Activated T-cell treated with anti-CD3 and anti-CD28 coated beads for 4 hours (primary cell): ENCODE measurements at places on chromosomes 12 and 14.

- DNase-seq: no peak
Observed at GRCh38 chr12:44848703-44849085, 27.4 kb downstream of the NELL2 start.

- DNase-seq: no peak
Observed at GRCh38 chr12:42744539-42745182, 155.1 kb upstream of the PRICKLE1 start.

- DNase-seq: no peak
Observed at GRCh38 chr12:75349946-75350345, 15.5 kb downstream of the GLIPR1L1 start.

DNA sequence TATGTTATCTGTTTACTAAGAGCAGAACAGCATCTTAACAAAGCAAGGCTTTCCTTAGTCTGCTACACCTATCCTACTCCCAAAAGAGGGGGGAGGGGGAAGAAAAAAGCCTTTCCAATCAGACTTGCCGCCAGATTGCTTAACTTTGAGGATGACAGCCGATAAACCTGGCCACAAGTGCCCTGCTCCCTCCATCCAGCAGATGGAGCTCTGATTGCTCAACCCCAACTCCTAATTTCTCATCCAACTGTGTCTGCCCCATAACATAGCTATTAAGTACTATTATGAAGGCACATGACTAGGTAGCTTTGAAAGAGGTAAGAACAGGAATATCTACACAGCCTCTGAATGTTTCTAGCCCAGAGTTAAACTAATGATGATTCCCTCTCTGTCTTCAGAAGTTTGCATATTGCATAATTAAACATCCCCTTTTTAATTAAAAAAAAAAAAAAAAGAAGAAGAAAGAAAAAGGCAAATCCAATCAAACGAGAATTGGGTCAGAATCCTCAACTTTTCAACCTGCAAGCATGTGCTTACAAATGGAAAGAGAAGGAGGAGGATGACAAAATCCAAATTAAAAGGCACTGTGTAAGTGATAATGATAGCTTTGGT, 247.4 kb downstream of the GALC start:
- DNase-seq: no peak

- DNase-seq: no peak
Observed at GRCh38 chr12:94929780-94930179, 73.7 kb downstream of the NDUFA12 start.

- no peak for DNase-seq
Observed at GRCh38 chr12:40464121-40464520, 228.1 kb upstream of the CNTN1 start.

DNA sequence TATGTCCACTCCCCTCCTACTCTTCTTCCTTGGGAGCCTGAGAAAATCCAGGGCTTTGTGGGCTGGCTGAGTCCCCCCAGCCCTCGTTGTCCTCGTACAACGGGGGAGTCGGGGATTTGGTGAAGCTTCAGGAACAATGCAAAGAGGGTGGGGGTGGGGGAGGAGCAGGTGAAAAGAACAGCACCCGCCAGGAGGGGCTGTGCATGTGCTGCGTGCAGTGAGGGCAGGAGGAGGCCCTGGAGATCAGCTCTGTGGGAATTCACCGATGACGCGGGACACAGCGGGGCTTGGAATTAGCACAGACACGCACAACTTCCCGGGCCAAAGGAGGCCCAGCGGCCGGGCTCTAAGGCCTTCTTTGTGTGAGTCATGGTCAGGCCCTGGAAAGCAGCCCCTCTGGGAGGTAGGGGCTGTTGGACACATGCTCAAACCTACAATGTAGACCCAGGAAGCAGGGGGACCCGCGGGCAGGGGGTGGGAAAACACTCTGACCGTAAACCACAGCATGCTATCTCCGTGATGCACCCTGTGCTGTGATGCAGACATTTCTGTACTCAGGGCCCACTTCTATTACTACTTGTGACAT, 32.8 kb downstream of the RBM19 start:
- DNase-seq: no peak

- no peak for DNase-seq
Observed at GRCh38 chr12:132413931-132414588, 75.9 kb upstream of the FBRSL1 start.

GRCh38 chr14:77066578-77067172, 31.4 kb upstream of the CIPC start:
- DNase-seq: no peak

GRCh38 chr14:101878822-101879528, 85.4 kb upstream of the DYNC1H1 start:
- DNase-seq: no peak

DNA sequence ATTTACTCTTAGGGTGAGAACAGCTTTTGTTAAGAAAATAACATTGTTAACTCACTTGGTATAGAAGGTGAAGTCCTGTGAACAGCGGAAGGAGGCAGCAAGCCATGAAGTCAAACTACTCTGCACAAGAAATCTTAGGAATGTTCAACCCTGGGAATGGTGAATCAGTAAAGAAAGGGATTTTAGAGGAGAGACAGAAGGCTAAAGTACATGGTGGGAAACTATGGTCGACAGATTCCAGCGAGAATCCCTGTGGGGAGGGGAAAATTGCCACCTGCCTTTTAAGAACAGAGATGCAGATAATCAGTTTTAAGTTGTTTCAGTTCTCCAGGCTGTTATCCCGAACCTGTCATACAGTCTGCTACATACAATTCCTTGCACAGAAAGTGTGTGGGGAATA, 63.2 kb upstream of the PTPRR start:
- no peak for DNase-seq

GRCh38 chr14:68677476-68677875, 115.4 kb downstream of the ZFP36L1 start:
- DNase-seq: no peak

GRCh38 chr14:101889366-101889765, 75.0 kb upstream of the DYNC1H1 start:
- no peak for DNase-seq

GRCh38 chr12:47747596-47748506, 10.8 kb downstream of the RAPGEF3 start:
- DNase-seq: no peak

- no peak for DNase-seq
Observed at GRCh38 chr14:26379951-26380350, 217.9 kb downstream of the NOVA1 start.

- no peak for DNase-seq
Observed at GRCh38 chr12:80838024-80838658, 99.6 kb downstream of the LIN7A start.

DNA sequence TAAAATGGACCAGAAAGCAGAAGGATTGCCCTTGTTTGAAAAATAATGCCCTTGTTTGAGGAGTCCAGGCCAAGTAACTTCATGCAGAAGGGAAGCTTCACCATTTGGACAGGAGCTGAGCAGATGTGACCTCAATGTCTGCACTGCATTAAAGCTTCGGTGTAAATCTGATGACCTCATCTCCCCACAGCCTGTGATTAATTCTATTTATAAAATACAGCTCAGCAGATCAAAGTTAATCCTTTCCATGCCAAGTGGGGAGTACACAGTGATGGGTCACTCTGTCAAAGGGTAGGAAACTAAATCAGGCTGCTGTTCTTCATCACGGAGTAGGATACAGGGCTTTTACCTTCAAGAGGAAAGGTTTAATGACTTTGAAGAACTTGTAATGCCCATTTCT, 533.7 kb downstream of the RPS29 start:
- DNase-seq: no peak

DNA sequence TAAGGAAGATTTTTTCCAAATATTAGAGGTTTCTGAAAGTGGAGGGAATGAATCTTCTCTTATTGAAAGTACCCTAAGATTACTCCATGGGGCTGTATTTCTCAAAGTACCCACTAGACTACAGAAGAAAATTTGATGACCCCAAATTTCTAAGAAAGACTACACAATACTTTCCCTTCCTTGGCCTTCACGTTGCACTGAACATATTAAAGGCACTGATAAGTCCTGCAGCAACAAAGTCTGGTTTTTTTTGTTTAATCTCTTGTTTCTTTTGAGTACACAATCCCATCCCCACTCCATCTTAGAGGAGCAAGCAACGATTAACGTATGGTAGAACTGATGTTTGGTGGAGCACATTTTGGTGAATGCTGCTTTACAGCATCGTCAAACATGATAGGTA, 70.1 kb downstream of the SRRM4 start:
- DNase-seq: no peak

DNA sequence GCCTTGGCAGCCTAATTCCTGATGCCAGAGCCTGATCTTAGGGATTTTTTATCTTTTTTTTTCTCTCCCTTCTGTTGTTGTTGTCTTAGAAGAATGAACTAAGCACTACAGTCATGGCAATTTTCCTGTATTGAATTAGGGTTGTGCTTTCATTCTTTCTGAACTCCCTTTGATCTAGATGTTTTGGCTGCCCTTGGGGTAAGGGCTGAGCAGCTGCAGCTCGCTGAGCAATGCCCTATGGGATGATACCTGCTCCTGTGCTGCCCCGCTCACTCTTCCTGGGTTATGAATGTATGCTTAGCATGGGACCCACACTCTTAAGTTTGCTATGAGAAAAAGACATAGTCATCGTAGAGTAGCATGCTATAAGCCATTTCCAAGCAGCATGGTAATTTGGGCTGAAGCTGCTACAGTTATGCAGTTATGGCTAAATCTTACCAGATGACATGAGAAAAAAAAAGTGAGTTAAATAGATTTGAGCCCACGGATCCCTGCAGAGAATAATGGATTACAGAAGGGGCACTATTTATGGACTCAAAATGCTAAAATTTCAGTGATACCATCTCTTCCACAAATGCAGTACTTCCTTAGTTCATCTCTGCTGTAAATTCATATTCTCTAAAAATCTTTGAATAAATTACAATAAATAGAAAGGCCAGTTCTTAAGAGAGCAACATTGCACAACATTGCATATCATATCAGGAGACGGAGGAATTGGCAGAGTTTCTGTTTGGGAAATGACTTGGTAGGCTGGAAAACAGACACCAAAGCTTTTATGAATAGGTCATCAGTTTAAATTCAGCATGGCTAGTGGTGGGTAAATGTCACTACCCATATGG, 79.2 kb upstream of the PTHLH start:
- DNase-seq: no peak

DNA sequence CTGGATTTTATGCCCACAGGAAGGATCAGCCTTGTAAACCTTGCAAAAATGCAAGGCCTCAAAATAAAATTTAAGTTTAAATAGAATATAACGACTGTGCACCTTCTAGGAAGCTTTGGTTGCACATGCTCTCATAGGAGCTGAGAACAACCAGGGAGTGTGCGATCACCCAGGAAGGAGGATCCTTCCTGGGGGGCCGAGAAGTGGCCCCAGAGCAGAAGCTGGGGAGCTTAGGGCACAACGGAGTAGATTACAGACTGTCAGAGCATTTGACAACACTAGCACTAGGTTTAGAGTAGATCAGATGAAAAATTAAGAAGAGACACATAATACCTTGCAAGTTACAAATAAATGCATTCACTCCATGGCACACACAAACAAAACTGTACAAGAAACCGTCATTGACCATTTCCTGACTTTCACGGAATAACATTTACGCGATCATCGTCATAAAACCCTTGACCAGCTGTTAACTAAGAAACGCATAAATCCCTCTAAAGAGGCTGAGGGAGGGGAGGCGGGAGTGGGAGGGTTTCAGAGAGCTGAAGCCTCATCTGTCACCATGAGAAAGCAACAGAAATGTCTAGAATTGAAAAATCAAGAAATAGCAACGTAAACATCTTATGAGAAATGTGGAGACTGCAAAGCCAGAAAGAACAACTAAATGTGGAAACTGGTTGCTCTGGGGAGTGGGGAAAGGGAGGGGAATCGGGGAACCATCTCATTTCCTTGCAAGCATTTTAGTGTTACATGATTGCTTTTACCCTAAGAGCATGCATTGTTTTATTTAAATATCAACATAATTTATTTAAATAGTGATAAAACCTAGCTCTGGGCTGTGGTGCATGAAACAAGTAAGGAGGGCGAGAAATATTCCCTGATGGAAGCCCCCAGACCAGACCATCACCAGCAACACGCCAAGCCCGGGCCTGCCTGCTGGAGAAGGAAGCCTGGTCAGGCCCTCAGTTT, 13.1 kb upstream of the CCDC85C start:
- no peak for DNase-seq

DNA sequence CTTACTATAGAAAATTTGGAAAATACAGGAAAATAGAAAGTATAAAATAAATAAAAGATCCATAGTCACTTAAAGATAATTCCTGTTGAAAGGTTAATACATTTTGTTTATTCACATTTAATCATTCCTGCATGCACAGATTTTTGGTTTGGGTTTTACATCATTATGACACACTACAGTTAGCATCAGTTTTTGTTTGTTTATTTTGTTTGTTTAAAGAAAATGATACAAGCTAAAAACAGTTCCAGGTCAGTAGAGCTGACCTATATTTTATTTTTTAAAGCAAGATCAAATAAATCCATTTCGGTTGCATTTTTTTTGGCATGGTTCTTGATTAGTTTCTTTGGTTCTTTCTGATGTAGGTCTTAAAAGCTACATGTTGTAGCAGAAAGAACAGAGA, 68.8 kb upstream of the CCDC91 start:
- DNase-seq: no peak

- DNase-seq: no peak
Observed at GRCh38 chr14:75543786-75544185, 21.5 kb downstream of the BATF start.

GRCh38 chr14:93824518-93825234, 36.4 kb upstream of the PRIMA1 start:
- no peak for DNase-seq

DNA sequence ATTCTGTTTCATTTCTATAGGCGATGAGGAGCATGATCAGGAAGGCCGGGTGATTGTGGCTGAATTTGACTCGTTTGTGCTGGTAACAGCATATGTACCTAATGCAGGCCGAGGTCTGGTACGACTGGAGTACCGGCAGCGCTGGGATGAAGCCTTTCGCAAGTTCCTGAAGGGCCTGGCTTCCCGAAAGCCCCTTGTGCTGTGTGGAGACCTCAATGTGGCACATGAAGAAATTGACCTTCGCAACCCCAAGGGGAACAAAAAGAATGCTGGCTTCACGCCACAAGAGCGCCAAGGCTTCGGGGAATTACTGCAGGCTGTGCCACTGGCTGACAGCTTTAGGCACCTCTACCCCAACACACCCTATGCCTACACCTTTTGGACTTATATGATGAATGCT, 1.9 kb downstream of the APEX1 start:
- DNase-seq: no peak
